ENCODE measurements at places on chromosomes 5 and 9. TPM values are rescaled to one million over a fixed set of nuclear protein-coding genes. Genes with fewer than 3 reads are reported as not detected.

SPINK7 gene
- total RNA-seq = not detected

UBTD2 gene
- 19.0 TPM for total RNA-seq

HOMER1 gene
- 12.8 TPM for total RNA-seq

CD74 gene
- total RNA-seq = 1.8 TPM

PCSK1 gene
- 1.3 TPM for total RNA-seq

FAT2 gene
- under 0.01 TPM for total RNA-seq

SGCD gene
- total RNA-seq = 9.2 TPM

FAM221B gene
- total RNA-seq = not detected

IL33 gene
- 202 TPM for total RNA-seq

RBM22 gene
- 15.2 TPM for total RNA-seq

C9 gene
- total RNA-seq = 0.18 TPM

CHSY3 gene
- 7.7 TPM for total RNA-seq

NUTM2F gene
- not detected for total RNA-seq

ZNF346 gene
- 13.8 TPM for total RNA-seq

BHMT2 gene
- total RNA-seq = 3.4 TPM

LECT2 gene
- not detected for total RNA-seq

VPS13A gene
- 23.2 TPM for total RNA-seq

KIF20A gene
- 8.8 TPM for total RNA-seq

CCL21 gene
- not detected for total RNA-seq

CYLC2 gene
- total RNA-seq = not detected

TMEM171 gene
- 1.1 TPM for total RNA-seq

CCDC187 gene
- under 0.01 TPM for total RNA-seq

FRRS1L gene
- 0.09 TPM for total RNA-seq

PIP5K1B gene
- under 0.01 TPM for total RNA-seq

KCNN2 gene
- total RNA-seq = 0.43 TPM

SLC34A1 gene
- total RNA-seq = not detected

SLC6A7 gene
- total RNA-seq = not detected

PCDHA1 gene
- under 0.01 TPM for total RNA-seq

RNF180 gene
- 0.74 TPM for total RNA-seq

QRFP gene
- total RNA-seq = not detected

FOXD4 gene
- 0.28 TPM for total RNA-seq

PCDHB15 gene
- 0.46 TPM for total RNA-seq

NOXA1 gene
- 0.57 TPM for total RNA-seq

SHOC1 gene
- under 0.01 TPM for total RNA-seq

GFRA3 gene
- total RNA-seq = not detected

APBA1 gene
- 7.1 TPM for total RNA-seq

NTRK2 gene
- total RNA-seq = not detected

LCP2 gene
- total RNA-seq = not detected

PCDHA9 gene
- total RNA-seq = 0.18 TPM

FBN2 gene
- 87.2 TPM for total RNA-seq

ZFP2 gene
- 0.83 TPM for total RNA-seq

CMBL gene
- 11.2 TPM for total RNA-seq

LCN9 gene
- total RNA-seq = not detected

SYK gene
- under 0.01 TPM for total RNA-seq

SAXO1 gene
- under 0.01 TPM for total RNA-seq

BRD8 gene
- 28.0 TPM for total RNA-seq

ATOX1 gene
- total RNA-seq = 66.0 TPM

USP20 gene
- 11.8 TPM for total RNA-seq

GRIA1 gene
- total RNA-seq = under 0.01 TPM

TMEFF1 gene
- 0.57 TPM for total RNA-seq

PCDHGA7 gene
- 4.1 TPM for total RNA-seq

GRAMD2B gene
- 21.5 TPM for total RNA-seq

PCDHGB5 gene
- total RNA-seq = 15.9 TPM

GFI1B gene
- not detected for total RNA-seq

TAF11L12 gene
- not detected for total RNA-seq

PDE6A gene
- not detected for total RNA-seq

TCF7 gene
- 0.28 TPM for total RNA-seq

ZNF454 gene
- 2.1 TPM for total RNA-seq

SEMA5A gene
- total RNA-seq = 5.3 TPM
